ENCODE measurements at places on chromosomes 6 and 20. TPM values are rescaled to one million over a fixed set of nuclear protein-coding genes. Genes with fewer than 3 reads are reported as not detected.
A peak's percentile ranks its signal among the peaks of the same experiment; 100 is the strongest.

- DNase-seq: no peak
- H3K4me3 ChIP-seq: no peak overlapping the region
- H3K4me1 ChIP-seq: peaks cover 16% of the 10 kb centered on the region
- H3K36me3 ChIP-seq: no peaks in the 10 kb centered on the region
- H3K27ac ChIP-seq: no peak overlapping the region
These were observed 158.9 kb downstream of the MRPL14 start for GRCh38 chr6:43968110-43968965.

DNA sequence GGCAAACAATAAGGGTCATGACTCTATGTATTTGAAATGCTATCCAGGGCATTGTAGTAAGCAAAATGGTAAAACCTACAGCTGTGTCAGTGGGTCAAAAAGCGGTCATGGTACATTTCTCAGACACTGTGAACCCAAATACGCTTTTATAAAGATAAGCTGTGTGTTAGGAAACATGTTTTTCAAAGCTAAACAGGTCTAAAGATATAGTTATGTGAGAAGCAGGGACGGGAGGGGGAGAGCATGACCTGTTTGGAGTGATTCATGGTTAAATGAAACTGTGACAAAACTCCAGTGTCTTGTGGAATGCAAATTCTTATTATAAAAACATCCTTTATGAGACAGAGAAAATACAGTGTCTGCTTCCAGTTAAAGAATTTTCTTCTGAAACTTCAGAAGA is 205.4 kb upstream of the BMP2 start:
- no peaks in the 10 kb centered on the region for H3K36me3 ChIP-seq
- H3K4me1 ChIP-seq: no peaks in the 10 kb centered on the region
- H3K27me3 ChIP-seq: no peaks in the 10 kb centered on the region
- H3K4me3 ChIP-seq: no peak overlapping the region

DNA sequence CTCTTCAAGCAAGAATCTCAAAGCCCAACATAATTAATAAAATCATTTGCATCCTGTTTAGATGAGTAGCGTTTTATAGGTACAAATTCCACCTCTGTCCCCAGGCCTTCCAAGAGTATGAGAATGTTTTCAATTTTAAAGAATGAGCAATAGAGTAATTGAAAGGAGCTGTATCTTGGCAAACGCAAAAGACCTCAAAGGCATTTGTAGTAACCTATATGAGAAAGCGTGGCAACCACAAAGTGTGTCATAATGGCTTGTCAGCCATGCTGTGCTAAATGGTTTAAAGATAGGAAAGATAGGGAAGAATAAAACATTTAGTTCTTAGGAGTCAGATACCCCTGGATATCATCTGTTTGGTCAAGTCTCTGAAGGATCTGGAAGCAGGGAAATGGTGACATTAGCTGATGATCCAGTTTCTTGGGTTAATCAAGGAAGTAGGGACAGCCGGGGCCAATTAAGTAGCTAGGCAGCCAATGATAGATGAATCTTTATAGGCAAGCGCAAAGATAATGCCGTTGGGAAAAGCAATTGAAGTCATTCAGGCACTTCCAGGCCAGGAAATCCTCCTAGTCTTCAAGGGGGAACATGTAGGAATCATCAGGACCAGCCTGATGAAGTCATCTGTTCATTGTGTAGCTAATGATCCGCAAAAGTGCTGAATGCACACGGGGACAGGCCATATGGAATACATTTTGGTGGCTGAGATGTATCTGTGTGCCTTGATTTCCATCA is 71.5 kb upstream of the ISM1 start:
- H3K27me3 ChIP-seq: no peaks in the 10 kb centered on the region
- H3K4me1 ChIP-seq: no peaks in the 10 kb centered on the region
- H3K36me3 ChIP-seq: no peaks in the 10 kb centered on the region
- H3K4me3 ChIP-seq: no peak overlapping the region
- H3K27ac ChIP-seq: no peak overlapping the region
- no peak for DNase-seq

- H3K4me1 ChIP-seq: peaks cover 49% of the 10 kb centered on the region
- H3K27me3 ChIP-seq: no peaks in the 10 kb centered on the region
- H3K27ac ChIP-seq: peak within 1 kb of the TSS; percentile 97
- H3K4me3 ChIP-seq: peak within 1 kb of the TSS; percentile 73
These were observed at the start of gene PERP for GRCh38 chr6:138107078-138107751. TSS of gene PERP (minus strand) at chr6:138107419. CDS start at chr6:138107340, 79 bp downstream.

GRCh38 chr20:52103913-52104545 is 87.5 kb downstream of the ZFP64 start:
- peak overlapping the region; percentile 60 for H3K4me3 ChIP-seq
- DNase-seq: no peak
- H3K36me3 ChIP-seq: no peaks in the 10 kb centered on the region

DNA sequence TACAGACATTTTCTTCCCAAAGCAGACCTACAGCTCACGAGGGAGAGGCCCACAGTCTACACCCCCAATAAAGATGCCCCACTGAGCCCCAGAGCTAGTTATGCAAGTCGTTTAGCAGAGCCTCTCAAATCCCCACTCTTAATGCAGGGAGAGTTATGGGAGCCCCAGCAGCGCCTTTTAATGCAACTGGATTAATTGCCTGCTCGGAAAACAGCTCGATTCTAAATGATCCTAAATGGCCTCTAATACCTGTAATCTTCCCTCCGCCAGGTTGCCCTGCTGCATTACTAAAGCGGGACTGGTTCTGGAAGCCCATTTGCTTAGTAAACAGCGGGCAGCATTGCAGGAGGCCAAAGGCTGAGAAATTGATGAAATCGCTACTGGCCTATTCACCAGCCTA is 656.9 kb downstream of the PTPRT start:
- H3K36me3 ChIP-seq: no peaks in the 10 kb centered on the region
- no peak overlapping the region for H3K27ac ChIP-seq
- no peaks in the 10 kb centered on the region for H3K4me1 ChIP-seq
- H3K4me3 ChIP-seq: no peak overlapping the region

GRCh38 chr6:53112871-53113270 is 35.8 kb downstream of the GCM1 start:
- H3K27me3 ChIP-seq: no peaks in the 10 kb centered on the region
- H3K27ac ChIP-seq: peak overlapping the region; percentile 49
- H3K4me1 ChIP-seq: peaks cover 39% of the 10 kb centered on the region
- no peak overlapping the region for H3K4me3 ChIP-seq
- DNase-seq: no peak
- H3K36me3 ChIP-seq: no peaks in the 10 kb centered on the region

DNA sequence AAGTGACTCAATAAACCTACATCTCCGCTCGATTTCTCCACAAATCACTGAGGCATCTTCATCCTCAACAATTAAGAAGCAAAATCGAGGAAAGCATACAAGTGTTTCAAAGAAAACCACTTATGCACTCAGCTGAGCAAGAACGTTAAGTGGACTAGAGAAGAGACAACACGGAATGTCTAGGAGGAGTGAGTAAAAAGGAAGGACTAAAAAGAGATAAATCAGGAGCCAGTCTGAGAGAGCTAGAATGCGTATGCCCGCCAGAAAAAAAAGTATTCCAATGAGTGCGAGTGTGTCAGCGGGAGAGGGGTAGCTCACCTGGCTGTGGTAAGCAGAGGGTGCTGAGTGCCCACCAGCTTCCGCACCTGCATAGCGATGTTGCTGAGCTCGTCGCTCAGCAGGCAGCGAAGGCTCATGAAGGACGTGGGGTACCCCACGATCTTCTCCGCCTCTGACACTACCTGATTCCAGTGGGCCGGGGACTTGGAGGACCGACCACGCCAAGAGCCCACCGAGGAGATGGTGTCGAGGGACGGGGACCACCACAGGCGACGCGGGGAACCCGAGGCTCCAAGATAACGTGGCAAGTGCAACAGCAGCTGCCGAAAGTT is 587 bp downstream of the PDSS2 start:
- H3K27me3 ChIP-seq: no peaks in the 10 kb centered on the region
- peak overlapping the region; percentile 70 for H3K4me3 ChIP-seq
- no peaks in the 10 kb centered on the region for H3K36me3 ChIP-seq
- peaks cover 8% of the 10 kb centered on the region for H3K4me1 ChIP-seq
- peak overlapping the region; percentile 80 for H3K27ac ChIP-seq
- DNase-seq: no peak

DNA sequence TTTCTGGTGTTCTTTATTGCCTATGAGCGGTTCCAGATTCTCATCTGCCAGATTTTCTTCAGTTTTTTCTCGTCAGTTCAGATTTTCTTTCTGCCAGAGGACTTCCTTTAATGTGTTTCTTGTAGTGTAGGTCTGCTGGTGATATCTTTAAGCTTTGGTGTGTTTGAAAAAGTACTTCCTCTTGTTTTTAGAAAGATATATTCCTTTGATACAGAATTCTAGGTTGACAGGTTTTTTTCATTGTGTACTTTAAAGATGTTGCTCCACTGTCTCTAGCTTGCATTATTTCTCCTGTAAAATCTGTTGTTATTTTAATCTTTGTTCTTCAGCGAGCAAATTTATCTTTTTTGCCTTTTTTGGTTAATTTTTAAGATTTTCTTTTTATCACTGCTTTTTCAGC is 36.9 kb downstream of the ASXL1 start:
- no peak overlapping the region for H3K27ac ChIP-seq
- no peaks in the 10 kb centered on the region for H3K4me1 ChIP-seq
- no peaks in the 10 kb centered on the region for H3K27me3 ChIP-seq

DNA sequence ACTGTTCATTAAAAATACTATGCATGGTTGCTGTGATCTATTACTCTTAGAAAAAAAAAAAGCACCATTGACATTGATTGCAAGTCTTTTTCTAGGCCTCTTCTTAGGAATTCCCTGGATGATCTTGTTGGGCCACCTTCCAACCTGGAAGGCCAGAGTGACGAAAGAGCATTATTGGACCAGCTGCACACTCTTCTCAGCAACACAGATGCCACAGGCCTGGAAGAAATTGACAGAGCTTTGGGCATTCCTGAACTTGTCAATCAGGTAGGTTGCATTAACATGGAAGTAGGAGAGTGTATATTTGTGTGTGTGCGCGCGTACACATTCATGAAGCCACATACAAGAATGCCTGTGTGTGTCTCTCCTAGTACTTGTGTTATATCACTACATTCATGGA is 140.4 kb downstream of the NCOA3 start:
- H3K27me3 ChIP-seq: no peaks in the 10 kb centered on the region
- H3K4me3 ChIP-seq: no peak overlapping the region
- no peaks in the 10 kb centered on the region for H3K4me1 ChIP-seq
- no peak overlapping the region for H3K27ac ChIP-seq

GRCh38 chr6:128822271-128822670 is 60.7 kb upstream of the LAMA2 start:
- no peak for DNase-seq
- H3K27me3 ChIP-seq: no peaks in the 10 kb centered on the region
- no peaks in the 10 kb centered on the region for H3K36me3 ChIP-seq

DNA sequence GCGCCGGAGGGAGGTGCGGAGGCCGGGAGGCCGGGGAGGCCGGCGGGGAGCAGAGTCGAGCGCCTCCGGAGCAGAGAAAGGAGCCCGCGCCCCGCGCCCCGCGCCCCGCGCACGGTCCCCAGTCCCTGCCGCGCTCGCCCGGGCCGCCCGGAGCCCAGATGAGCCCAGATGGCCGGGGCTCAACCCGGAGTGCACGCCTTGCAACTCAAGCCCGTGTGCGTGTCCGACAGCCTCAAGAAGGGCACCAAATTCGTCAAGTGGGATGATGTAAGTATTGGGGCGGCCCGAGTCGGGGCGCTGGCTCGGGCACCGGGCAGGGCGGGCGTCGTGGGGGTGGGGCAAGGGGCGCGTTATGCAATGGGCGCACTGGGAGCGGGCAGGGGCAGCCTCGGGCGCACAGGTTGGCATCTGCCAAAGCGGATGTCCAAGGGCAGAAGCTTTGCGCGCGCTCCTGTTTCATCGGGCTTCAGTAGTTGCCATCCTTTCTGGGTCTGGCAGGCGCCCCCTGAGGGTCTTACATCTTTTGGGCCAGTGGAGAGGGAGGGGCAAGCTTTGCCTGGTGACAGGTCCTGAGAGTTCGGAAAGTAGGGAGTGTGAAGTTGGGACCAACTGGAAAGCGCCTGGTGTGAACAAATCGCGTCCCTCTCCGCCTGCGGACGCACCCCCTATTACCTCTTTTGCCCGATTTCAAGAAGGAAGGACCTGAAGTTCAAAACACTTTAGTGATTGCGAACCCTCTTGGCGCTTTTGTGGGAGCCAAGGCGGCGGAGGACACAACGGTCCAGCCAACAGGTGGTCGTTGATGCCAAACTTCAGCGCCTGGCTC is 631 bp downstream of the PLCB1 start:
- H3K4me3 ChIP-seq: peak overlapping the region; percentile 78
- no peak for DNase-seq
- H3K27ac ChIP-seq: peak overlapping the region; percentile 91
- H3K36me3 ChIP-seq: no peaks in the 10 kb centered on the region
- peaks cover 80% of the 10 kb centered on the region for H3K4me1 ChIP-seq
- no peaks in the 10 kb centered on the region for H3K27me3 ChIP-seq

DNA sequence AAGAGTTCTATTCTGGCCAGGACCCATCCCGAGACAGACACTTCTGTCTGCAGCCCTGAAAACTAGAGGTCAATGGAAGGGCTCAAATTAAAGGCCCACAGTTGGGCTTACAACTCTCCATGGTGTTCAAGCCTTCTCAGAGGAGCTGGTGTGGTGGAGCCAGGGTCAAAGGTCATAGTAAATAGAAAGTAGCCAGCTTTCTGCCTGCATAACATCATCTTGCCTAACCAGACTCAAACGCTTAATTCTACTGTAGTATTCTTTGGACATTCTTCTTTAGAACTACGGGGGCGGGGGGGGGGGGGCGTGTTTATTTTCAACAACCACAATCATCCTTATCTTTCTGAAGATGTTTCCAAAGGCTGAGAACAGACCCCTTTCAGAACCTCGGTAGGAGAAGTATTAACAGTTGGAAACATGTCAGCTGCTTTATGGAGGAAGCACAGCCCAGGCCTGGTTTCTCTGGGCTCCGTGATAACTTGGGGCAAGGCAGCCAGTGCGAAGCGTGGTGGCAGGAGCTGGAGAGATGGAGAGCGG is 1.5 kb upstream of the RREB1 start:
- no peak for DNase-seq
- peaks cover 27% of the 10 kb centered on the region for H3K4me1 ChIP-seq
- H3K27ac ChIP-seq: peak overlapping the region; percentile 95

- no peak overlapping the region for H3K4me3 ChIP-seq
- DNase-seq: no peak
- no peak overlapping the region for H3K27ac ChIP-seq
- H3K36me3 ChIP-seq: no peaks in the 10 kb centered on the region
- no peaks in the 10 kb centered on the region for H3K4me1 ChIP-seq
- no peaks in the 10 kb centered on the region for H3K27me3 ChIP-seq
These were observed 169.0 kb downstream of the TBC1D7 start for GRCh38 chr6:13159300-13159699.

GRCh38 chr6:135901774-135902524 is 50.4 kb downstream of the PDE7B start:
- peak overlapping the region; percentile 13 for H3K4me3 ChIP-seq
- peaks cover 25% of the 10 kb centered on the region for H3K4me1 ChIP-seq
- no peak for DNase-seq
- no peaks in the 10 kb centered on the region for H3K36me3 ChIP-seq
- H3K27me3 ChIP-seq: no peaks in the 10 kb centered on the region

Gene PNLDC1
- not detected for total RNA-seq

Gene CAPN11
- total RNA-seq: 0.83 TPM

Gene ANKRD66
- not detected for total RNA-seq

Gene MEP1A
- total RNA-seq: 0.17 TPM

Gene CST1
- not detected for total RNA-seq

Gene METTL24
- 26.4 TPM for total RNA-seq

Gene GSTA4
- total RNA-seq: 23.2 TPM

Gene EMILIN3
- total RNA-seq: 4.0 TPM

Gene SLC35F1
- 6.8 TPM for total RNA-seq
